Stimulated activated CD8-positive, alpha-beta memory T cell treated with anti-CD3 and anti-CD28 coated beads, Interleukin-4, amount 100 ng/mL, for 24 hours (primary cell): ENCODE measurements at places on chromosomes 1 and 21.

- no peak for DNase-seq
Observed at GRCh38 chr21:45894906-45895777, 86.4 kb upstream of the COL6A1 start.

- DNase-seq = no peak
Observed at GRCh38 chr1:25954282-25954938, 43.5 kb downstream of the PAFAH2 start.

DNA sequence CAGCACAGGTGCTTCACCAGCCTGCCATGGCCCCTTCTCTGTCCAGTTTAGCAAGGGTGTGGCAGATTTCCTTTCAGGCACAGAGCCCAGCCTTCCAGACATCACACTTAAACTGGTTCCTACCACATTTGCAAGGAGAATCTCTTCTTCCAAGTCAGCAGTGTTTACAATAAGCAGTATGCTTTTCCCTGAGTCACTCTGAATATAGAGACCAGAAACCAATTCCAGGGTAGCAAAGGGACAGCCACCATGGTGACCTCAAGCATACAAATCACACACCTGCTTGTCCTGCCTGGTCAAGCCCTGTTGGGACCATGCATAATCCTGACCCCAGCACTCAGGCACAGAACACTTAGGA is 8.7 kb upstream of the CBR3 start:
- no peak for DNase-seq

DNA sequence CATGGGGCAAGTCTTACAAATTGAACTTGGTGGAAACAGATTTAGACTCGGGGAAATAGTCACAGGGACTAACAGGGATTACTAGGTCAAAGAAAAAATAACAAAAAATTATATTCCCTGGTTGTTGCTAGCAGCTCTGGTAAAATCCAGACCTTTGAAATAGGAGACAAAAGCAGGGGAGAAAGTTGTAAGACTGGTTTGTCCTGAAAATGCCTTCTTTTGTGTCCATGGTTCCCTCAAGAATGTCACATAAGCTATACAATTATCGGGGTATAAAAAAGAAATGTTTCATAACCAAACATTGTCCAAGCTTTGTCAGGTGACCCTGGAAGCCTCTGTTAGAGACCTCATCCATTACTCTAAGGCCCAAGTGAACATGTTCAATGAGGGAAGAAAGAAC is 33.1 kb downstream of the KIAA0319L start:
- DNase-seq = no peak

- DNase-seq = no peak
Observed at GRCh38 chr1:147641695-147642592, 28.4 kb downstream of the ACP6 start.
